SK-N-SH treated with all-trans-retinoic acid at 6 μM for 48 hours (cell line): ENCODE measurements at places on chromosomes 1 and 21.

GRCh38 chr21:42533963-42534355, 20.3 kb downstream of the SLC37A1 start:
- no peak for ATAC-seq

- no peak for ATAC-seq
Measured at GRCh38 chr1:98651116-98651632, 10.3 kb upstream of the SNX7 start.

DNA sequence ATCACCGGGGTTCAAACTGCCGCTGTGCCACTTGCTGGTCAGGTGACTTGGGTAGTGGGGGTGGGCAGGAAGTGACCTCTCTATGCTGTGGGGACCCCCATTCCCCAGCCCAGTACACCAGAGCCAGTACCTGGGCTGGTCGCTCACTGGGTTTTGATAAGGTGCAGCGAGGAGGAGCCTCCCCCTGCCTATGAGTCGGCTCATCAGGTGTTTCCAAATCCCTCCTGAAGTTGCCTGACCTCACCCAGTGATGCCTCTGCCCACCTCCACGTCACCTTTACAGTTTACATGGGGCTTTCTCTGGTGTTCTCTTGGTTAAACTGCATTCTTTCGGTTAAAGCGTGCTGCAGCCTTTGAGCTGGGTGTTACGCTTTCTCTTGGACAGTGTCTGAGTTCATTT, 58.2 kb downstream of the ARHGEF10L start:
- ATAC-seq = no peak

GRCh38 chr1:163583661-163584181, 262.0 kb downstream of the NUF2 start:
- ATAC-seq = no peak

DNA sequence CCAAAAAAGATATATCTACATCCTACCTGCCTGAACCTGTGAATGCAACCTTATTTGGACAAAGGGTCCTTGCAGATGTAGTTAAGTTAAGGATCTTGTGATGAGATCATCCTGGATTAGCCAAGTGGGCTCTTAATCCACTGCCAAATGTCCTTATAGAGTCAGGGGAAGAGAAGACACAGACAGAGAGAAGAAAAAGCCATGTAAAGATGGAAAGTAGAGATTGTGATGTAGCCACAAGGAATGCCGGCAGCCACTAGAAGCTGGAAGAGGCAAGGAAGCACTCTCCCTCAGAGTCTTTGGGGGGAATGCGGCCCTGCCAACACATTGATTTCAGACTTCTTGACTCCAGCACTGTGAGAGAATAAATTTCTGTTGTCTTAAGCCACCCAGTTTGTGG, 16.2 kb downstream of the HSD11B1 start:
- ATAC-seq = peak; percentile 85

GRCh38 chr1:61284248-61284854, 202.0 kb downstream of the NFIA start:
- ATAC-seq = no peak

DNA sequence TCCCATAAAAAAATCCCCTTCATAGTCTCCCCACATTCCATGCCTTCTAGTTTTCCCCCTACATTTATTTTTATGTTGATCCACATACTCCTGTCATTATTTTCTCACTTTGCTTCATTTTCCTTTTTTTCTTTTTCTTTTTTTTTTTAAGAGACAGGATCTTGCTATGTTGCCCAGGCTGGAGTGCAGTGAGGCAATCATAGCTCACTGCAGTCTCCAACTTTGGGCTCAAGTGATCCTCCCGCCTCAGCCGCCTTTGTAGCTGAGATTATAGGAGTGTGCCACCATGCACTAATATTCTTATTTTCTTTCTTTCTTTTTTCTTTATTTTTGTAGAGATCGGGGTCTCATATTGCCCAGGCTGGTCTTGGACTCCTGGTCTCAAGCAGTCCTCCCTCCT, 7.8 kb downstream of the RNF2 start:
- ATAC-seq = no peak

- no peak for ATAC-seq
Measured at GRCh38 chr1:116019653-116020253, 43.4 kb downstream of the SLC22A15 start.

GRCh38 chr1:194723067-194723466, 1536.7 kb upstream of the B3GALT2 start:
- no peak for ATAC-seq

DNA sequence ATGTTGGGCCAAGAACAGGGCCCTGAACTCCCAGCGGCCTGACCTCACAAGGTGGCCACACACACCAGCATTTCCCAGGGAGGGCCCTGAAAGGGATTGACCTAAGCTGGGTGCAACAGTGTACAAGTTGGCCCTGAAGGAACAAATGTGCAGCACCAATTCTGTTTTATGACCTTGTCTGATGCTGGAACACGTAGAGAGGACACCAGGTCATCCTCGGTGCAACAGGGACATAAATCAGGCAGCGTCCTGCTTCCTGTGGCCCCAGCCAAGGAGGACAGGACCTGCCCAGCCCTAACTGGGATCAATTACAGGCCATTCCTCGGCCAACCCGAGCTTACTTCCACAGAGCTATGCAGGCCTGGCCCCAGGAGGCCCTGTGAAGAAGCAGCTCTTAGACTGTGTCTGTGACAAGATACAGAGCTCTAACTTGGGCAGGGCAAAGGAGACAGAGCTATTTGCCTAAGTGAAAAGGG, 12.8 kb upstream of the PHC2 start:
- peak; percentile 95 for ATAC-seq

GRCh38 chr1:12587981-12588640, 29.9 kb downstream of the DHRS3 start:
- no peak for ATAC-seq

DNA sequence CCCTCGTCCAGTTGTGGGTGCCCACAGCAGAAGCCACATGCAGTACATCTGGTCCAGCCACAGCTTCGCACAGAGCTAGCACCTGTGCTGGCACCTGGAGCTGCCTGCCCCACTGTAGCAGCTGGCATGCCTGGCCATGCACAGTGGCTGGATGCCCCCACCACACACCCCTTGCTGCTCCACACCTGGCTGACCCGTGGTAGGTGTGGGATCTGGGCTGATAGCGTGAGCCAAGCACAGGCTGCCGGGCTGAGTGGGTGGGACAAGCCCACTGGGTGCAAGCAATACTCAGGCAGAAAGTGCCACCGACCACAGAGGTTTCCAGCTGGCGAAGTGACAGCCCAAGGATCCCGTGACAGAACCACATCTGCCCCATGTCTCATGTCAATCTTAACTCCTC, 30.6 kb upstream of the BACE2 start:
- ATAC-seq = no peak

GRCh38 chr21:35819134-35819533, 241.2 kb downstream of the SETD4 start:
- ATAC-seq = no peak

DNA sequence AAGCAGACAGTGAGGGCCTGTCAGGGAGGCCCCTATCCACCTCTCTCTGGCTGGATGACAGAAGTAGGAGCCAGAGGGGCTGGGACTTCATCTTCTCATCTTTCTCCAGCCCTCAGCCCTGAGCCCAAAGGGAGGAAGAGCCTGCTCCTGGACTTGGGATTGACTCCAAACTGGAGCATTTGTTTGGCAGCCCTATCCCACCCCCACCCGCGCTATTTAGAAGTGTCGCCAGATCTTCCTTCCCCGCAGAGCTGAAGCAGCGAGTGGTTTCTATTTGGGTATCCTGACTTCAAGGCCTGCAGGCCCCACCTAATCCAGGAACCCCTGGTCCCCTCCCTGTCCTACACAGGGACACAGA, 9.6 kb downstream of the NES start:
- peak; percentile 2; the same call in 2 of the 3 replicates for ATAC-seq

DNA sequence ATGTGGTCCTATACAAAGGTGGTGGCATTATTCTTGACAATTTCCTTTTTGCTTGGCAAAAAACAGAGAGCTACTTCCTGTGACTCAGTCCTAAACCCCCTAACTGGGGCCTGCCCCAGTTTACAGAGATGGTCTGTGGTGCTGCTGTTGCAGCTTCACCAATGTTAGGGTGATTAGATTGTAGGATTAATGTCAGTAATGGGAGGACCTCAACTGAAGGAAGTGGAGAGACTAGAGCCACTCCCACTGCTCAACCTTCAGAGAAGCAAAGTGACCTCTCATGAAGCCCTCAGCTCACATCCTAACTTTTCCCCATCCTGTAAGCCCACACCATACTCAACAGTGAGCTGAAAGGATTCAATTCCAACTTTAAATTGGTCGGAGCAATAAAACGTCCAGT, 3.6 kb downstream of the S100A6 start:
- no peak for ATAC-seq

DNA sequence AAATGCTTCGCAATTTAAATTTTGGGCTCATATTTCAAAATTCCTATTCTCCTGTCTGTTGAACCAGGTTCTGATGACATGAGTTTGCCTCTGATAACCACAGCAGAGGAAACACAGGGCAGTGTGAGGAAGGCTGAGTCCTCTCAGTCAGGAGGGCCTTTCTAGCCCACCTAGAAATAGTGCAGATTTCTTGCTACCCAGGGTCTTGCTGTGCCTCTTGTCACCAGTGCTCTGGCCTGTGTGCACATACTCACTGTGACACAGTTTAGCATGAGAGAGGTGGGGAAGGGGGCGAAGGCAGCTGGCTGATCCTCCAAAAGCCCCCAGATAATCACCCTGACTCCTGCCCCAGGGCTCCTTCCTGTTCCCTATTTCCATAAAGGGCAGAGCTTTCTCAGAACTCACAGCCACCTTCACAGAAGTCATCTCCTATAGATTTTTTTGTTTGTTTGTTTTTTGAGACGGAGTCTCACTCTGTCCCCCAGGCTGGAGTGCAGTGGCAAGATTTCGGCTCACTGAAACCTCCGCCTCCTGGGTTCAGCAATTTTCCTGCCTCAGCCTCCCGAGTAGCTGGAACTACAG, 23.7 kb downstream of the ERRFI1 start:
- ATAC-seq = no peak

- no peak for ATAC-seq
Measured at GRCh38 chr1:222187566-222188332, 360.2 kb downstream of the HHIPL2 start.

GRCh38 chr1:3732434-3733093, 19.7 kb upstream of the CCDC27 start:
- ATAC-seq = no peak

- no peak for ATAC-seq
Measured at GRCh38 chr1:198959676-198960075, 320.8 kb downstream of the PTPRC start.

- no peak for ATAC-seq
Measured at GRCh38 chr1:118564961-118565703, 380.1 kb upstream of the SPAG17 start.

GRCh38 chr1:112673592-112674439, 643 bp upstream of the MOV10 start:
- peak; percentile 64 for ATAC-seq
